ENCODE measurements at places on chromosomes 5 and 9.

DNA sequence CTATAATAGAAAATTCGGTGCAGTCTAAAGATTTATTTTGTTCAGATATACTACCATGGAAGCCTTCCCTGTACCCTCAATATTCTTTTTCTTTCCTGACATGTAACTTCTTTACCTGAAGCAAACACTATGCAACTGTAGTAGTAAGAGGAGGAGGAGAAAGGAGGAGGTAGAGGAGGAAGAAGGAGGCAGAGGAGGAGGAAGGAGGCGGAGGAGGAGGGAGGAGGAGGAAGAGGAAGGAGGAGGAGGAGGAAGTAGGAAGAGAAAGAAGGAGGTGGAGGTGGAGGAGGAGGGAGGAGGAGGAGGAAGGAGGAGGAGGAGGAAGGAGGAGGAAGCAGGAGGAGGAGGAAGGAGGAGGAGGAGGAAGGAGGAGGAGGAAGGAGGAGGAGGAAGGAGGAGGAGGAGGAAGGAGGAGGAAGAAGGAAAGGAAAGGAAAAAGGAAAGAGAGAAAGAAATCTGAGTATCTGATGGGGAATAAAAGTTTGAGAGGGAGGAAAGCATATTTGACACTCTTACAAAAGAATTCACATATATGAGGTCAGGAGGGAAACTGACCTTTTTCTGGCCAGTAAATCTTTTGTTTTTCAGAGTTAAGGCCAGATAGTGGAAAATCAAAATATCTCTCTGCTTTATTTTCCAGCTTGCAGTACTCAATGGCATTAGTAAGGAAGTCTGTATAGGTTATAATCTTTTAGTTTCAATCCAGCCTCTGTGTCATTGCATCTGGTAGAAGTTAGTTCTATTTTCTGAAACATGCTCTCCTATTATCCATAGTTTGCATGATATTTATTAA lies 114.5 kb upstream of the LPAR1 start:
- DNase-seq = no peak

GRCh38 chr5:67066815-67067214 lies 129.8 kb downstream of the CD180 start:
- DNase-seq = no peak

- no peak for DNase-seq
These were observed 8.2 kb upstream of the RUFY1 start for GRCh38 chr5:179542170-179542569.

DNA sequence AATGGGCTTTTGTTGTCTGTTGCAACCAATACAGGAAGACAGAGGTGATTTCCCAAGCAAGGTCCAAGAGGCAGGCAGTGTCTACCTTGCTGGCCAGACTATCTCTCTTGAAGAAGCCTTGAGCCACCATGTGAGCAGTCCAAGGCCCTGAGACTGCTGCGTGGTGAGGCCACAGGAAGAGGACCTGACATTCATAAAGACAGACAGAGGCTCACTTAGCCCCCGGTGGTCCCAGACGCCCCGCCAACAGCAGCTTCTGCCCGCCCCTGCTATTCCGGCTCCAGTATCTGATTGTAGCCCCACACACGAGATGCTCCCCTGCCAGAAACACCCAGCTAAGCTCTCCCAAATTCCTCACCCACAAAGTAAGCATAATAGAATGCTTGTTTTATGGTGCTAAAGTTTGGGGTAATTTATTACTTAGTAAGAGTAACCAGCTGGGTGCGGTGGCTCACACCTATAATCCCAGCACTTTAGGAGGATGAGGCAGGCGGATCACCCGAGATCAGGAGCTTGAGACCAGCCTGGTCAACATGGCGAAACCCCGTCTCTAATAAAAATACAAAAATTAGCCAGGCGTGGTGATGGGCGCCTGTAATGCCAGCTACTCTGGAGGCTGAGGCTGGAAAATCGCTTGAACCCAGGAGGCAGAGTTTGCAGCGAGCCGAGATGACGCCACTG lies 22.8 kb upstream of the FUBP3 start:
- no peak for DNase-seq

DNA sequence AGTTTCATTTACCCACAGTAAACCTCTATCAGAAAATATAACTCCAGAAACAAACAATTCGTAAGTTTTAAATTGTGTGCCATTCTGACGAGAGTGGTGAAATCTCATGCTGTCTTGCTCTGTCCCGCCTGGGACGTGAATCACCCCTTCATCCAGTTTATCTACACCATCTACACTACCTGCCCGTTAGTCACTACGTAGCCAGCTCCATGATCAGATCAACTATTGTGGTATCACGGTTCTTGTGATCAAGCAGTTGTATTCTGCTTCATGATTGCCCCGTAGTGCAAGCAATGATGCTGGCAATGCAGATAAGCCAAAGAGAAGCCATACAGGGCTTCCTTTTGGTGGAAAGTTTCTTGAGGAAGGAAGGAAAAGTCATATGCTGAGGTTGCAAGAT lies 150.3 kb downstream of the GOLPH3 start:
- no peak for DNase-seq
